ENCODE measurements at places on chromosomes 4 and X.

DNA sequence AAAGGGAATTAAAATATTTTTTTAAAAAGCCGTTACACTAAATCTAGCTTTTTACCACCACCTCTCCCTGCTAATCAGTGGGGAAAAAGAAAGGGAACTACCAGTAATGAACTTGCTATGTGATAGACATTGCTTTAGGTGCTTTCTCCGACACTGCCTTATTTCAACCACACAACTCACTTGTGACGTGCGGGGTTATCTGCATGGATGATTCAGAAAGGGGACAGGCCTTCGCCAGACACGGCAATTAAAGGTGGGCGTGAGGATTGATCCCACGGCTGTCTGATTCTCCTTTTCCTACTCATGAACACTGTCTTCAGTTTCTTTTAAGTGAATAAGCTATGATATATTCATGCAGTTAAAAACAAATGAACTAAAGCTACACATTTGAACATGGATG lies 882 bp upstream of the CXCR3 start:
- no peak for DNase-seq

GRCh38 chr4:163343604-163344146 lies at the start of gene NPY5R:
TSS of gene NPY5R (plus strand) at chr4:163343892. CDS start at chr4:163350274, 6,382 bp downstream.
- DNase-seq = no peak

- no peak for DNase-seq
These were observed 77.1 kb downstream of the EVC start for GRCh38 chr4:5788144-5788543.

DNA sequence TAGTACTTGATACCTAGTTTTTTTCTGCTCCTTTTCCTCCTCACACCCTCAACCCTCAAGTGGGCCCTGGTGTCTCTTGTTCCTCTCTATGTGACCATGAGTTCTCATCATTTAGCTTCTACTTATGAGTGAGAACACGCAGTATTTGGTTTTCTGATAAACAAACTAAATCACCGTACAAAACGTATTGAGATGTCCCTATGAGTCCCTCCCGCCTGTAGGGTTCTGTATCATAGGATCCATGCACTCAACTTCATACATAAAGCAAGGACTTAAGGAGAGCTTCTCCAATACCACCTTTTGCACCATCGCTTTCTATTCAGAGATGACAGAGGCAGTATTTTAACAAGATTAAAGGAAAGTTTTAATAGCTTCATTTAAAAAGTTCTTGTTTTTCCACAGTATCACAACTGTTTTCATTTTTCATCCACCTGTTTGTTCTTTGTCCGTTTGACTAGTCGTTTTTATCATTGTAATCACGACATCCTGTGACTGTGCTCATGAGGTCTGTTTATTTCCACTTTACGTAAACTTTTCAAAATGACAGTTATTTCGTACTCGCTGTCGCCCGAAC lies 457 bp upstream of the RAB9A start:
- no peak for DNase-seq

GRCh38 chr4:25993395-25994185 lies 79.6 kb downstream of the SMIM20 start:
- no peak for DNase-seq

GRCh38 chr4:169348541-169348940 lies 77.8 kb upstream of the SH3RF1 start:
- no peak for DNase-seq

DNA sequence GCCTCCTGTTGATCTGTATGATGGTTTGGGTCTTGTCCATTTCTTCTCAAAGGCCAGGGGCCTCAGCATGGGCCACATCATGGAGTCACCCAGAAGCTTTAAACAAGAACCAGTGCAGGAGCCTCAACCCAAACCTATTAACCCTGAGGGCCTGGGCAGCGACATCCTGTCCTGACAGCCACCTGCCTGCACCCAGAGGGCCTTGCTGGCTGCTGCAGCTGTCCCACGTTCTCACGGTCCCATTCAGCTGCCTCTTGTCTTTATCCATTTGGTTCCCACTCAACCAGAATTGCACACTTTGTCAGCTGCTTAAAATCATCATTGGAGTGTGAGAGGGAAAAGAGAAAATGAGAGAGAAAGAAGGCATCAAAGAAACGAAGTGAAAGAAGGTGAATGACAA lies 21.6 kb downstream of the C4orf50 start:
- no peak for DNase-seq

DNA sequence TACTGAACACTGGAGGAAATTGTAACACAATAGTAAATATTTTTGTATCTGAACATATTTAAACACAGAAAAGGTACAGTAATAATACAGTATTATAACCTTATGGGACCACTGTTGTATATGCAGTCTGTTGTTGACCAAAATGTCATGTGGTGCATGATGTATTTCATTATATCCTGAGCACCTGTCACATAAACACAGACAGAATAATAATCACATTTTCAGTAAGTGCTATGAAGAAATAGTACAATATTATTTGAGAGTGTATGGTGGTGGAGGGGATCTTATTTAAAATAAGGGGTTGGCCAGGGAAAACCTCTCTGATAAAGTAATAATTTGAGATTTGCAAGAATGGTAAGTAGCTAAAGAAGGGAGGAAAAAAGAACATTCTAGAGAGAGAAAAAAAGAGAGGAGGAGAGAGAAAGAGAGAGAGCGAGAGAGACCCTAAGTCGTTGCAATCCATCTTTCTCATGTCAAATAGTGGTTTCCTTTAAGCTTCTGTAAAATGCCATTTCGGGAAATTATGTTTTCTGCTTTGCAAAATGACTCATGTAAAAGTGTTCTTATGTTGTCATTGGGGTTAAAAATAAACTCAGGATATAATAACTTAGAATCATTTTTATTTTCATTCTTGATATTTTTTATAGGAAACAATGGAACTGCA lies 19.3 kb upstream of the CLNK start:
- DNase-seq = no peak

DNA sequence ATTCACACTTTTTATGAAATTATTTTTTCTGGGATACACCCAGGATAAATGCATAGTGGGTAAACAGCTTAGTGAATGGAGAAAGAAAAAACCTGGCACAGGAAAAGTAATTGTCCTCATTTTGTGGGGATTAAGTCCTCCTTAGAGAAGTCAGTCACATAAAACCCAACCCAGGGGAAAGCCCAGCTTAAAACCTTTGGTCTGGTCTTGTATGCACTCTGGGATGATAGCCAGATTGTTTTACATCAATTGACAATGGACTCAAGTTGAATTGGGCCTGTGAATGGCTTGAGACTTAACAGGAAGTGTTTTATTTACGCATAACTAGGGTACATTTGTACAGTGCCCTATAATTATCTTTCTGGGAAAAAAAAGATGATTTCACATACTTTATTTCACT lies 561.3 kb upstream of the GRIA3 start:
- DNase-seq = no peak

GRCh38 chr4:77010841-77011354 lies 61.3 kb downstream of the SEPTIN11 start:
- no peak for DNase-seq
